ENCODE measurements at places on chromosomes 3 and 15.

DNA sequence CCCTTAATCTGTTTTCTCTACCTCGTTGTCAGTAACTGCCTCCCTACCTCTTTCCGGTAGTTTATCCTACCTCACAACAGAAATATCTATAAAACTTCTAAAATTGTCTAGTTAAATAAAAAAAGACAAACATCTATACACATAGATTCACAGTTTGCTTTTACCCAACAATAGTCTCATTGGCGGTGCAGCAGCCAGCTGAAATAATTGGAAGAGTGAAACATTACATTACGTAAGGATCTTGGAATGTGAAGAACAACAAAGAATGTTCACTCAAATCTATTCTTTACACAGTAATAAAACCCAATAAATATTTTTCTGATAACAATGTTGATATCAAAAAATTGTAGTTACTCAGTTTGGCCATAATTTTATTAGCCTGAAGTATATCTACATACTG is 115.5 kb upstream of the ARPP21 start:
- no peak for DNase-seq

- DNase-seq: no peak
Measured at GRCh38 chr3:138062626-138063025, 52.7 kb downstream of the CLDN18 start.

- DNase-seq: no peak
Measured at GRCh38 chr3:4409971-4410573, 57.0 kb downstream of the SUMF1 start.

DNA sequence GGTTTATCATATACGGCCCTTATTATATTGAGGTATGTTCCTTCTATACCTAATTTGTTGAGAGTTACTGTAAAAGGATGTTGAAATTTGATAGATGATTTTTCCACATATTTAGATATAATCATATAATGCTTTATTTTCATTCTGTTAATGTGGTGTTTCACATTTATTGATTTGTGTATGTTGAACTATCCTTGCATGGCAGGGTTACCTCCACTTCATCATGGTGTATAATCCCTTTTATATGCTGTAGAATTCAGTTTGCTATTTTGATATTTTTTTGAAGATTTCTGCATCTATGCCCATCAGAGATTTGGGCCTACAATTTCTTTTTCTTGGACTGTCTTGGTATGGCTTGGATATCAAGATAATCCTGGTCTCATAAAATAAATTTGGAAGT is 355.5 kb downstream of the EDEM1 start:
- DNase-seq: no peak

DNA sequence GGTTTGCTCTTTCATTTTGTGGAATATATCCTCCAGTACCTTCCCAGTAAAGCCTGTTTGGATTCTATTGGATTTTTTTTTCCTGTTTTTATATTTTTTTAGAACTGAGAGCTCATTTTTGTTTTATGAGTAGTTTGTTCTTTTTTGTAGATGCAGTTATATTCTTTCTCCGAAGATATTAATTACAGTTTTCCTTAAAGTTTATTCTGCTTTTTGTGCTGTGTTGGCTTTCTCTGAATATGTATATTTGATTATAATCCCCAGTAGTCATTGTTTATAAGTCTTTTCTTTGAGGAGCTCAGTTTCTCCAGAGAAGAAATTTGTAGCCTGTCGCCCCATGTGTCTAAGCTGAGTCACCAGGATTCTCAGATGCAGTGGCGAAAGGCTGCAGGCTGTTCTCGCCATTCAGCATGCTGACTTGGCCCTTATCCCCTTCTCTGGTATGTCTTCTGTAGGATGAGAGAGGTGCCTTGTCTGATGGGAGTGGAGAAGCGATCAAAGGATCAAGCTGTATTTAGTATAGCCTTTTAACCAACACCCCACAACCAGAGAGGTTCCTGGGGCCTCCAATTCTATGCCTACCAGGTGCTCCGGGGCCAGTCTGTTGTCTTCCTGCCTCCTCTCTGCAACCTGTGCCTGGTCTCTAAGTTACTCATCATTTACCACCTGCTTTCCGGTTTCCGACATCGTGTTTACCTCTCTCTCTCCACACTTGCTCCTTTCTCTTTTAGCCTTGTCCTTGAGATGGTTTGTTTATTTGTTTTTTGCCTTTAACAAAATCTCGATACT is 31.7 kb upstream of the MFSD1 start:
- DNase-seq: no peak

DNA sequence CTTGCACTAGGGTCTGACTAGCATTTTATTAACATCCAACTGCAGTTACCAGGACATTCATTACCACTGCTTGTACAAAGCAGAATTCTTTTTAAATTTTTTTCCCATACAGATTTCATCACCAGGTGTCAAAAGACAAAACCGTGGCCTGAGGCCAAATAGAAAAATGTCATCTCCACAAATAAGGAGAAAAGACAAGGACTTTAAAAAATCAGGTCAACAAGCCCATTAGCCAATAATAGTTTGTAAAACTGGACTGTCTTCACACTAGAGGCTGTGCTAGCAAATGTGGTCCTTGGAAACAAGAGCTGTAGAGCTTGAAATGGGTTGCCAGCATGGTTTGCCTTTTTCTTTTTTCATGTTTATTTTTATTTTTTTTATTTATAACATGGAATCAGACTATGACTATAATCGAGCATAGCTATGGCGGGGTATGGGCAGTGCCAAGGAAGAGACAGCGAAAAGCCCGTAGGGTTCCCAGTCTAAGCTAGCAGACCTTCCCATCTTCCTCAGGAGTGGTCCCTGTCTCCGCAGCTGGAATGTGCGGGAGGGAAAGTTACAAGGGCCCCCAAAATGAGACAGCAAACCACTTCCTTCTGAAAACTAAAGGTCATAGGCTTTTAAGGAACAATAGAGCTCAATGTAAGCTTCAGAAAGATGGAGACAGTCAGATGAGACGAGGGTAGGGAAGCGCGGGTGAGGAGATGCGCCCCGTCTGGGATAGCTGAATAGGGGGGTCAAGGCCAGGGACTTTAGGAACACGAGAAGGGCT is 1.5 kb downstream of the PTPN9 start:
- no peak for DNase-seq

GRCh38 chr3:47836986-47837385 is 34.0 kb downstream of the DHX30 start:
- DNase-seq: no peak

GRCh38 chr3:9198899-9199335 is 50.5 kb downstream of the SRGAP3 start:
- DNase-seq: no peak

GRCh38 chr3:62095756-62096155 is 277.6 kb downstream of the FEZF2 start:
- DNase-seq: no peak

DNA sequence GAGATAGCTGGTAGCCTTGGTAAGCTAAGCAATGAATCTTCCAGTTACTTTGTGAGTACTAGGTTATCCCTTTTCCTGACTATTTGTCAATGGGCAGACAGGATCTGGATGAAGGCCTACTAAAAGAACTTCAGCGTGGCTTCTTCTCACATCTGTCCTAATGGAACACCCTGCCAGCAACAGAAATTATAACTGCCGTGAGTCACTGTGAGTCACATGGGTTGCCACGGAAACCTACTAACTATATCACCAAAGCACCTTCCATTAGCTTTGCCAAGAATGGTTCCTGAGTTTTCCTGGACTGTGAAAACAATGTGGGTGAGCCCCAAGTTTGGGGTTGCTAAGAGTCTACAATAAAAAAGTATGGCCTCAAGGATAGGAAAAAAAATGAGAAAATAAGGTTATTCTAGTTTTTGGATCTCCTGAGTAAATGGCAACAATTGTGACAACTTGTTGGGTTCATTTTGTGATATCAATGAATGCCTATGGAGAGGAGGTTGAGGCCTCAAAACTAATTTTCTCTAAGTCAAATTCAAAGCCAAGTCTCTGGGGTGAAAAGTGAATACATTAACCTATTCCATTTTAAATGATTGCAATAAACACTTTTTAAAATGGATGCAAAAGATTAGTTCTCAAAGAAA is 195.1 kb upstream of the ICE2 start:
- no peak for DNase-seq

DNA sequence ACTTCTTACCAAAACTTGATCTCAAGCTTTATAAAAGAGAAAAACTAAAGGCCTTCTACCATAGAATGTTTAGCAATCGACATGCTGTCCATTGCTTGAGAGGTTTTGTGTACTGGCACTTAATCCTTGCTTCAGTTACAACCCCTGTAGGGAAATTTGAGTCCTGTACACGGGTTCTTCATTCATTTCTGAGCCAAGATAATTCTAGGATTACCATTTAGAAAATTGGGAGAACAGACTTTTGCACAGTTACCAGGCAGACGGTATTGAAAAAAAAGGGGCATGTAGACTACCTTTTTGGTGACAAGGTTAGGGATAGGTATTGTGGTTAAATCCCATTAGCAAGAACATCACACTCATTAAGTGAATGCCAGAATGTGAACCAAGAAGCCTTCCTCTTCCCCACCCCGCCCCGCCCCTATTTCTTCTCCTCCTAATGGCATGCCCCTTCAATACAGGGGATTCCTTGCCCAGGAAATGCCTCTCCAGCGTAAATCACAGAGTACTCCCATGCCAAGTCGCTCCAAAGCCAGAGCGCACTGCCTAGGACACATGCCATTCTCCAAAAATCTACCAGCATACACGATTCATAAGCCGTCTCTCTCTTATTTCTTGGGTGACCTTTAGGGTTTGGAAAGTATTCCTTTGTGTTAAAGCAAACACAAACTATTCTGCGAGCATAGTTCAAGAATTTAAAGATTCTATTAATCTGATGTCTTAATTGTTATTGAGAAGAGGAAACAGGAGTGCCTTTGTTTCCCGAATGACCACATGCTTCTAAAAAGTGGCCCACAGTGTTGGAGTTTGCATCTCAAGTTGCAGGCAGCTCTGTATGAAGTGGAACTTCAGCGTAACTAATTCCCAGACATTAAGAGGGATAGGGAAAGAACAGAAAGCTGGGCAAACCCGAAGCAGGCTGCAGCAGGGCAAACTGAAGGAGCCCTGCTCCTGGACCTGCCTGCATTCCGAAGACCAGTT is 164.0 kb upstream of the NR2F2 start:
- DNase-seq: no peak

GRCh38 chr3:87706176-87706575 is 352.6 kb downstream of the CGGBP1 start:
- DNase-seq: no peak

GRCh38 chr3:58792921-58793451 is 126.4 kb upstream of the FAM3D start:
- DNase-seq: no peak

GRCh38 chr3:112770032-112770626 is 76.5 kb downstream of the CD200R1L start:
- no peak for DNase-seq

DNA sequence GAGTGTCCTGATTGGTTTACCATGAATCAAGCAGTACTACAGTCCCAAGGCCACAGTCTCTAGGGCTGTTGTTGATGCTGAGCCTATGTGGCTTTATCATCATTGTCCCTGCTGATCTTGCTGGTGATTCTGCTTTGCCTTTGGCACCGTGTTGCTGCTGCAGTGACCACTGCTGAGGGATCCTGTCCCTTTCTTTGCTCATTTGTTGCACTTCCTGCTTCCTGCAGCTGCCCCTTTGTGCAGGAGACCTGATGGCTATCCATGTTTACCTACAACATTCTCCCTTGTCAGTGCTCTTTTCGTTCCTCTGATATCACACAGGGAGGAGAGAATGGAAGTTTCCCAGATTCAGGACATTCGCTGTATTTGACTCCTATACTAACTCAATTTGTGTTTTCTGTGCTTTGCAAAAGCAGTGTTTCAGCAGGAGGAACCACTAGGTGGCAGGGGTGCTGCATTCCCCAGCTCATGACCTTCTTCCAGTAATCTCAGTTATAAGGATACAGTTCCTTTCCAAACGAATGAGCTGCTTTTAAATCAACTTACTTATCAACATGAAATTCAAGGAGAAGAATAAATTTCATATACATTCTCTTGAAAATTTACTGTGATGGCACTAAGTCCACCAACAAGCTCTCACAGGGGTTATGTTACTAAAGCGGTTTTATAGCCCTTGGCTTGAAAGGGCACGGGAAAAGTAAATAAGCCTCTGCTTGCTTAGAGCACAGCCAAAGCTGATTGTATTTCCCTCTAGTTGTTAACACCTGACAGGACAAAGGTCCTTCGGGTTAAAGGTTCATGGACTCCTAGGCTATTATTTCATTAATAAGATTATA is 9.7 kb upstream of the THUMPD3 start:
- DNase-seq: peak; percentile 28

GRCh38 chr3:35070088-35070487 is 569.2 kb upstream of the ARPP21 start:
- no peak for DNase-seq

DNA sequence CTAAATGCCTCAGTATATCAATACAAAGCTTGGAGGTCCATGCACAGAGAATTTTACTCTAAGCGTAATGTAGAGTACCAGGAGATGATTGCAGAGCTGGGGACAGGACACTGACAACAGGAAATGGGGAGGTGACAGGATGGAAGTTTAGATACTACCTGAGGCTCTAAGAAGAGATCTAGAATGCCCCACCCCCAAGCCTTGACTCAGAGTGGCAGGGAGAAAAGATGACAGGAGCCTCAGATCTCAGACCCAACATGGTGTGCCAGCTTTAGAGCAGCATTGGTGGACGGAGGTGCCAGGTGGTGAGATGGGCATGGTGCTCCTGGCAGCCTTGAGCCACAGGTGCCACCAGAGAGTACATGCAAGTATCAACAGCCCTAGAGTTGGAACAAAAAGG is 62.5 kb downstream of the LYZL4 start:
- DNase-seq: no peak

- no peak for DNase-seq
Measured at GRCh38 chr3:126343649-126344035, 13.6 kb downstream of the KLF15 start.

DNA sequence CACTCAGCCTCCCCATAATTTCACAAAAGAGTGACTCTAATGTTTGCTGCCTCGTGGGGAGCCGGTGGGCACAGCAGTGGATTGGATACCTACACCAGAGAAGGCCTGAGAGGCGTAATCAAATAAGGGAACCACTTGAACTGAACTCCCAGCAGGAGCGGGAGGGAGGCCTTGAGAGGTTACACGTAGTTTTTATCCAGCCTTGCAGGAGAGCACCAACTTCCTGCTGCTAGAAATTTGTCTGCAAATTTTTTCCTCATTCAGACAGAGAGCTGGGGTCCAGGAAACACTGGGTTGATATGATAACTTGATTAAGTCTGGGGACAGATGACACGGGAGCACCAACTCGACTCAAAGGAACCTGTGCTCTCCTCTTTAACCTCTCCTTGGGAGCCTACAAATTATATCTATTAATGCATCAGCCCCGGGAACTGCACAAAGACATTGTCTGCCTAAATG is 69.8 kb downstream of the HES1 start:
- DNase-seq: no peak

DNA sequence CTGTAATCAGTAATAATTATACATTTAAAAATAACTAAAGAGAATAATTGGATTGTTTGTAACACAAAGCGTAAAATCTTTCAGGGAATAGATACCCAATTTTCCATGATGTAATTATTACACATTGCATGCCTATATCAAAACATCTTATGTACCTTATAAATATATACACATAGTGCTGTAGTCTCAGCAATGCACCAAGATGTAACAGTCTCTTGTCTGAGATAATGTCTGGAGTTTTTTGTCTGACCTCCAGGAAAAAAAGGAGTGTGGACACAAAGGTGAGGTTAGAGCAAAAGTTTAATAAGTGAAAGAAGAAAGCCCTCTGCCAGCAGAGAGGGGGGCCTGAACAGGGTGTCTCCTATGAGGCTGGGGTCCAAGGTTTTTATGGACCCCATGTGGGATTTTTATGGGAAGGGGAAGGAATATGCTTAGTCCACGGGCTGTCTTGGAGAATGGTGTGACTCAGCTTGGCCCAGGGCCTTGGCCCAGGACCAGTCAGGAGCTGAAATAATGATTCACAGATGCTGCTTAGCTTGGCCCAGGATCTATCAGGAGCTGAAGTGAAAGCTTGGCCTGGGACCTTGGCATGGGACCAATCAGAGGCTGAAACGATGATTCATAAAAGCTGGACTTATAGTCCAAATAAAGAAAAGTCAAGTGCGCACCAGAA is 545.0 kb downstream of the ZPLD1 start:
- DNase-seq: no peak
